ENCODE measurements at places on chromosomes 3 and 15. TPM values are rescaled to one million over a fixed set of nuclear protein-coding genes. Genes with fewer than 3 reads are reported as not detected.

GRCh38 chr3:163890661-163891060 lies 1187.6 kb downstream of the SI start:
- DNase-seq, result no peak

- DNase-seq, result peak; percentile 52
Measured at GRCh38 chr15:43329217-43329959, 985 bp downstream of the LCMT2 start.

DNA sequence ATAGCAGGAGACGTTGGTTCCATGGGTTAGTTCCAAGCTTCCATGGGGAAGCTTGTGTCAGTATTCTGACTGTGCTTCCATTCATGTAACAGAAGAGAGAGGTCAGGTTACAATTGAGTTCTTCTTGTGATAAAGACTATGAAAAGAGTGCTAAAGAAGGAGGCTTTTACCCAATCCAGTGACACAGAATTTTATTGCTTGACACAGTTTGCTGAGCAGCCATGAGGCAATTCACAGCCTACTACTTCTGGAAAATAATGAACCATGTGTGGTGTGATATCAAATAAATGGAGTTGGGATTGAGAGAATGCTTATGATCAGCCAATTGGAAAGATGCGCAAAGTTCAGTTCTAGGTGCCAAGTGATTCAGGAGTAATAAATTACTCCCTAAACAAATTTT lies 233.4 kb downstream of the LSAMP start:
- no peak for DNase-seq

DNA sequence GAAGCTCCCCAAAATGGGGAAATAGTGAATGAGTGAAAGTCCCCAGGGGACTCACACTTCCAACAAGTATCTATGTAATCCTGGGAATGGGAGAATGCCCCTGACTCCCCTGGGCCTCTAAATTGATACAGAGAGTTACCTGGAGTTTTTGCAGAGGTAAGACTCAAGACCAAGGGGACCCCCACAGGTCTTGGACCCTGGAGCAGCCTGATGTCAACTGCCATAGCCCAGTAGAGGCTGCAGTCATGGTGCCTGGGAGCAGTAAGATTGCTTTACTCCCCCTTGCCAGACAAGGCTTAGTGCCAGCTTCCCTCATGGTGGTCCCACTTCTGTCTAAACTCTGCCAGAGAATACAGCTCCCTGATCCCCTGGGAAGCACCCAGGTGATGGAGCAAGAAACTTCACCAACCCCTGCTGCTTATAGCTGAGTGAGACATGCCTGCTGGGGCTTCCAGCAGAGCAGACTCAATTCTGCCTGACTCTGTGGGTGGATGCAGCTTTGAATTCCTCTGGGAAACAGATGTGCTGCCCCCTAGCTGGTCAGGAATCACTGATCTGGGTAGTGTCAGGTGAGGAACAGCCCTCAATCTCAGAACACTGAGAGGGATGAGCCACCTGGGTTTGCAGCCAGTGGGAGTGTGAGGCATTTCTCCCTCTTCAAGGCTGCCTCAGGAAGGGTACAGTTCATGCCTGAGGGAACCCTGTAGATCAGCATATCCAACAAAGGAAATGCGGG lies 485.9 kb downstream of the NSUN3 start:
- no peak for DNase-seq

The RNF13 gene
- total RNA-seq, result 108 TPM

GRCh38 chr3:175258763-175259162 lies 399.6 kb downstream of the NAALADL2 start:
- DNase-seq, result no peak

- no peak for DNase-seq
Measured at GRCh38 chr15:43763819-43764446, 12.8 kb downstream of the ELL3 start.

DNA sequence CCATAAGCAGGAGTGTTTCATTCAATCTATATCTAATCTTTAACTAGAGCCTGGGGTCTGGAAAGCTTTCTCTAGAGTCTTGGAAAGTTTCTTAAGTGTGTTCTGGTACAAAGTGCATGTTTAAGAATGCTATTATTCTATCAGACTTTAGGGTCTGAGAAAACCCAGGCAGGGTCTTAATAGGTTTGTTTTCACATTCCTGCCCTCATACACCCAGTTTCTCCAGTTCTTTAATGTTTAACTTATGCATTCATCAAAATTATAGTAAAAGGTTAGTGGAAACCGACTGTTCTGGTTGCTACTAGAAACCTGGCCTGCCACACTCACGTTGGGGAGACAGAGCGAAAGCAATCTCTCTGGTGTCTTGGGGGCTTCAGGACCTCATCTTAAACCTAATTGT lies 102.9 kb upstream of the WDR72 start:
- DNase-seq, result no peak

DNA sequence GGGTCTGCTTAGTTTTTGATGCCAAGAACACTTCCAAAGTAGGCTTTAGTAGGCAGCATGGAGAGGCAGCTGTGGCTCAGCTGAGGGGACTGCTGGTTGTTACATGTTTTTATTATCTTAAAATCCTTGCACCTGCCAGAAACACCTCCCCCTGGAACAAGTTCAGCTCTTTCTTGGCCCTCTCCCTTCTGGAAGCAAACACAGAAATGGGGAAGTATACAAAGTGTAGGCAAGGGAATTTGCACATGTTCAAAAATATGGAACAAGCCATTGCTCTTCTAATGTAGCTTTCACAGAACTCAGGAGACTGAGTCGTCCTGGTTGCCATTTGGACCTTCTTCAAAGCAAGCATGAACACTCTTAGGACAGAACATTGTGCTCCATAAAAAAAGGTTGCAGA lies 169.1 kb upstream of the SEMA6D start:
- no peak for DNase-seq

DNA sequence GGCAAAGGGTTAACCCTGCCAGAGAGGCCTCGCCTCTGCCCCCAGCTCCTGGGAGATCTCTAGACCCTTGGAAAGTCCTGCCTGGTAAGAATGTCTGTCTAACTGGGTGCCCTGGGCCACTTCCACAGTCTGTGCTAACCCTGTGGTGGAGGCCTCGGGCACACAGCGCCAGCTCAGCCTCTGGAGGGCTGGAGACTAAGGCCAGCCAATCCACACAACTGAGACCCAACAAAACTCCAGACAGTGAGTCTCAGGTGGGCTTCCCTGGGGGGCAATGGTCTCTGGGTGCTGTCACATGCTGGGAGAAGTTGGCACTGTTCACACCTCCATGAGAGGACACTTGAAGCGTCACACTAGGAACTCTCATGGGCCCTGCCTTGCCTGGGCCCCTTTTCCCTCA lies 19.5 kb downstream of the ZXDC start:
- DNase-seq, result no peak

DNA sequence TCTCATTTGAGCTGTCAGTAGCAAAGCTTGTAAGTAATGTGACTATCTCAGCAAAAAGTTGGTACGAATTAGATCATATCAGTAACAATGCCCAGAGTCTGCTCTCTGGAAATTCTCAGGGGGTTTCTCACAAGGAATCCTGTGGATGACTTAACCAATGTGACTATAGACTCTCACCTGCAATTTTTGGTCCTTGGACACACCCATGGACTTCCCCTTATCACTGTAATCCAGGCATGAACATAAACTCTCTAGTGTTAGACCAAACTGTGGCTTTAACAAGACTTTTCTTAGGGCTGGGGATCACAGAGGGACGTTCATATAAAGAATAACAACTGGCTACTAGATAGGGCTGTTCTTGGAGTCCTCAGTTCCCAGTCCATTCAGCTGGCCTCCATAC lies 3.9 kb upstream of the ZNF80 start:
- no peak for DNase-seq

GRCh38 chr3:22351806-22352205 lies 600.8 kb upstream of the ZNF385D start:
- DNase-seq, result no peak

DNA sequence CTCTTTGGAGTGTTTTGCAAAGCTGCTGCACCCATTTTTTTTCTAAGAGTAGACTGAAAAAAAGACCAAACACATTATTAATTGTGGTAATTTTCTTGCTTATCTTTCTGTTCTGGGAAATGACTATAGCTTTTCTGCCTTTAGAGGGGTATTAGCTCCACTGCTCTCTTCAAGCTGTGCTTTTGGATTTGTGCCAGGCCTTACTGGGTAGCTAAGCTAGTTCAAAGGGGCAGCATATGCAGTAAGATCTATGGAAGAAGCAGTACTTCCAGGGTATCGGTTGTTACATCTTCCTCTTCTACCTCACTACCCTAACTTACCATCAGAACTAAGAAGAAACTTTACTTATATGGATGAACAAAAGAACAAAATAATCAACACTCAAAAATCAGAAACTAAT lies 28.7 kb upstream of the ARIH1 start:
- no peak for DNase-seq

The CLDN18 gene
- not detected for total RNA-seq

DNA sequence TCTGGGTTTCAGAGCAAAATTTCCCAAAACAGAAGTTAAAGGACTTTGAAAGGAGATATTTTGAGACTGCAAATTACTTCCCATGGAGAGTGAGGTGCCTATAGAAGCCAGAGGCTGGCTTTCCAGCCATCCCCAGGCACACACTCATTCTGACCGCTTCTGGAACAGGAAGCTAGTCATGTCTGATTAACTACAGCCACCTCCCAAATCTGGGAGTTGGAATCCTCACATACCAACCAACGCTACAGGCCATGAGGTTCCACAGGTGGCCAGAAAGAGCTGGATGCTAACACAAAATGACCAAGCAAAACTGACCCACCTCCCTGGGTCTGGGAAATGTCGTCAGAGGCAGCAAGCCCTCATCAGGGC lies 87.2 kb downstream of the SNRK start:
- no peak for DNase-seq

DNA sequence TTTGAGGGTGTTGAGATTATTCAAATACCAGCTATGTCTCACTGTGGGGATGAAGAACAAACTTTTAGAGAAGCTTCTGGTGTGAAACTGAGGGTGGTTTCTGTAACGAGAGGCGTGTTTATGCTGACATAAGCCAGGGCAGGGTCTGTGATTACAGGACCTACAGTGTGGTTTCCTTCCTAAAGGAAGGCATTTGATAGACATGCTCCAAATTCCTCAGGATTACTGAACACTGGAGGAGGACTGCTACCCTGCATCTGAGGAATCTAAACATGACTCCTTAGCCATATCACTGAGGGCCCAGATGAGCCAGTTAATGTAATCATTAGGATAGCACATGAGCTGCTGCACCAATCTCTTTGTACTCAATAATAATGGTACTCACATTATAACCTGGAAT lies 328.4 kb upstream of the UMPS start:
- no peak for DNase-seq

DNA sequence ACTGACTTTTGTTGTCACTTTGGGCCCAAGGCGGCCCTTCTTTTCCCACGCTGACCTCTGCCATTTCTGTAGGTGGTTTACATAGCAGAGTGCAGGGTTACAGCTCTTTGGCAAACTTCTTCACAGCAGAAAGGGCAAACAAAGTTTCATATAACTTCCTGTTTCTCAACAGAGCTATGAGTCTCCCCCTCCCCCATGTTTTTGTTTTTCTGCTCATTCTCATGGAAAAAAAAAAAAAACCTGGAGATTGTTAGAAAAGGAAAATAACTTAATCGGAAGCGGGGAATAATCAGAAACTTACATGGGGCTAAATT lies 342.0 kb upstream of the NR2F2 start:
- DNase-seq, result no peak

GRCh38 chr15:27482287-27482686 lies 511.3 kb downstream of the GABRG3 start:
- no peak for DNase-seq

DNA sequence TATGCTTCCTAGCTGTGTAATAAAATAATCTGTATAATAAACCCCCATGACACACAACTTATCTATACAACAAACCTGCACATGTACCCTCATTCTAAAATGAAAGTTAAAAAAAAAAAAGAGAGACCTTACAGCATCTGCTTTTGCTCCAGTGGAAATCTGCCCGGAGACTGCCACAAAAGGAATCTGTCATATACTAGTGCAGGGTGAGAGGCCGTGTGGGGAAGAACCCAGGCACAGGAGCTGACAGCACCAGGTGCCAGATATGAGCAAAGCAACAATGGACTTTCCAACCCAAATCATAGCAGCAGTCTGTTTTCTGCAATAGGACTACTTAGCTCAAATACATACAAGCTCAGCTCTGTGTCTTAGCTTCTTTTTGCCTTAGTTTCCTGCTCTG lies 346.5 kb downstream of the ROBO1 start:
- DNase-seq, result no peak

GRCh38 chr15:57382215-57382614 lies 5.9 kb downstream of the CGNL1 start:
- no peak for DNase-seq

DNA sequence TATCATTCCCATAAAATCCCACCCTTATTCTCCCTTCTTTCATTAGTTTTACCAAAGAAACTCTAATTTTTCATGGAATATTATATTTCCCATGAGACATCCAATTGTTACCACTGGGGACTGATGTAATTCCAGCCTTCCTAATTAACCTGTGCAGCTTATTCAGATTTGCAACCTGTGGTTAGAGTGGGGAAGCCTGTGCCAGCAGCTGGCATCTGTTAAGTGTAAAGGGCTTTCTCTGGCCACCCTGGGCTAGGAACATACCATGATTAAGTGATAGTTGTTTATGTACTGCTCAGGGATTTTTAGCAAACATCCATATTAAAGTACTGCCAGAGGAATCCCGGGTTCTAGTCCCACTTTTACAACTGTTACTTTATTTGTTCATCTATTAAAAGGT lies 78.2 kb downstream of the TPRG1 start:
- no peak for DNase-seq

The COPB2 gene
- total RNA-seq, result 86.3 TPM

DNA sequence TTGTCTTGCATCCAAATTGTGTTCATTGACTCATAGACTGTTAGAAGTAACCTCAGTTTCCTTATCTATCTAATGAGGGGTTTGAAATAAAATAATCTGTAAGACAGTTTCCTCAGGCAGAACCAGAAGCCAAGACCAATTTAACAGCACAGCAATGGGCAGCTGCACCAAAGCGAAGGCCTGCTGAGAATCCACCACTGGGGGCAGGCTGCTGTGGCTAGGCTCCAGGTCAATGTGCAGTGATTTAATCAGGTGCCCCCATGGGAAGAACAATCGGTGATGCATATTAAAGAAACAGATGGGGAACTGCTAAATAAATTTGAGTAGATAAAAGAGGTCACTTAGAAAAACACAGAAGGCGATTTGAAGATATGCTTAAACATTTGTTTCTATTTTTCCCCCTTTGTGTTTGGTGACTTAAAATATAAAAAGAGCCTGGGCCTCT lies 28.0 kb upstream of the TMOD3 start:
- no peak for DNase-seq

The LRRC31 gene
- not detected for total RNA-seq

- DNase-seq, result no peak
Measured at GRCh38 chr3:46070595-46071093, 43.4 kb upstream of the XCR1 start.

- DNase-seq, result no peak
Measured at GRCh38 chr15:46865155-46865554, 852.1 kb upstream of the SEMA6D start.

The TWF2 gene
- total RNA-seq, result 24.8 TPM

- DNase-seq, result no peak
Measured at GRCh38 chr3:171841620-171842000, 1.5 kb upstream of the TMEM212 start.

DNA sequence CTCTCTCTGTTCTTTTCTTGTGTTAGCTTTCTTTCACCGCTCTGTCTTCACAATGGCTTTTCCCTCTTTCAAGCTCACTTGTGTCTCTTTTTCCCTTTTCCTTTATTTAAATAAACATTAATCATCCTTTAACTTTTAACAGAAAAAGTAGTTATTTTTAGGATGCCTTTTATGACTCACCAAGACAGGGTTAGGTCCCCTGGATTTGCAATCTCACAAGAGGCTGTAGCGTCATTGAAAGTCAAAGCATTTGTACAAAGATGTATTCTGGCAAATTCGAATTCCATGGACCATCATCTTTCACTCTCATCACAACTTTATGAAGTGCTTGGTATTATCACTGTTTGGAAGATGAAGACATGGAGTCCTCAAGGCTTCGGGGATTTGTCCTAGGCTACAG lies 34.8 kb upstream of the MCTP2 start:
- no peak for DNase-seq

All from occipital lobe (tissue), 3 donors.